Keratinocyte (primary cell): ENCODE measurements at places on chromosomes 5 and 9. TPM values are rescaled to one million over a fixed set of nuclear protein-coding genes. Genes with fewer than 3 reads are reported as not detected.

GRCh38 chr9:126058011-126058531 is 268.6 kb upstream of the MVB12B start:
- no peak for DNase-seq

Gene SLC45A2
- 0.04 to 0.05 TPM in 2 of 3 replicates, not detected in the other for polyA plus RNA-seq

GRCh38 chr9:69307446-69308205 is 17.4 kb upstream of the ENTREP1 start:
- no peak for DNase-seq

DNA sequence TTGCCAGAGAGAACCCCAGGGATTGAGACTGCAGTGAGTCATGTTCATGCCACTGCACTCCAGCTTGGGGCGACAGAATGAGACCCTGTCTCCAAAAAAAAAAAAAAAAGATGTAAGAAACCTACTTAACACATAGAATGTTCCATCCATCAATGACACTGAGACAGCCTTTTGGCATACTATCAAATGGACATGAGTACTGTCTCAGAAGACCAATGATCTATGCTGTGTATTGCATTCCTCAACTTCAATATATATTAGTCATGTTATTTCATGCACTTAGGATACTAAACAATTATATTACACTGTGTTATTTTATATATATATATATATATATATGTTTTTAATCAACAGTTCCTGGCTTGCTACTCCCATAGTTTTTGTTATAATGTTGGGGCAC is 57.1 kb upstream of the ANKH start:
- DNase-seq: no peak

Gene CYSTM1
- polyA plus RNA-seq: 34.3 to 65.6 TPM (median 35.6 TPM) in 3 replicates

DNA sequence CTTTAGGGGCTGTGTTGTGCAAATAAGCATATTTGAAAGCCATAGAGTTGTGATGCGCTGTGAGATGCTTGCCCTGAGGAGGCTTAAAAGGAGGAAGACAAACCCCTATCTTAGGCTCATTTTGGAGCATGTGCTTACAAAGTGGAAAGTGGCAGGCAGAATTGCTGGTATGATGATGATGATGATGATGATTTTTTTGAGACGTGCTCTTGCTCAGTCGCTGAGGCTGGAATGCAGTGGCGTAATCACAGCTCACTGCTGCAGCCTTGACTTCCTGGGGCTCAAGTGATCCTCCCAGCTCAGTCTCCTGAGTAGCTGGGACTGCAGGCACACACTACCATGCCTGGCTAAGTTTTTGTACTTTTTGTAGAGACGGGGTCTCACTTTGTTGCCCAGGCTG is 1.7 kb downstream of the CNOT8 start:
- no peak for DNase-seq

DNA sequence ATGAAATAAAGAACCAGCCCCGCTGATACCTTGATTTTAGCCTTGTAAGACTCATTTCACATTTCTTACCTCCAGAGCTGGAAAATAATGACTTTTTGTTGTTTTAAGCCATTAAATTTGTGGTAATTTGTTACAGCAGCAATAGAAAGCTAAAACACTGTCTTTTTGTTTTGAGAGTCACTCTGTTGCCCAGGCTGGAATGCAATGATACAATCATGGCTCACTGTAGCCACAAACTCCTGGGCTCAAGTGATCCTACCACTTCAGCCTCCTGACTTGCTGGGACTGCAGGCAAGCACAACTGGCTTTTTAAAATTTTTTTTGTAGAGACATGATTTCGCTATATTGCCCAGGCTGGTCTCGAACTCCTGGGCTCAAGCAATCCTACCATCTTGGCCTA is 34.7 kb upstream of the MYO10 start:
- no peak for DNase-seq

DNA sequence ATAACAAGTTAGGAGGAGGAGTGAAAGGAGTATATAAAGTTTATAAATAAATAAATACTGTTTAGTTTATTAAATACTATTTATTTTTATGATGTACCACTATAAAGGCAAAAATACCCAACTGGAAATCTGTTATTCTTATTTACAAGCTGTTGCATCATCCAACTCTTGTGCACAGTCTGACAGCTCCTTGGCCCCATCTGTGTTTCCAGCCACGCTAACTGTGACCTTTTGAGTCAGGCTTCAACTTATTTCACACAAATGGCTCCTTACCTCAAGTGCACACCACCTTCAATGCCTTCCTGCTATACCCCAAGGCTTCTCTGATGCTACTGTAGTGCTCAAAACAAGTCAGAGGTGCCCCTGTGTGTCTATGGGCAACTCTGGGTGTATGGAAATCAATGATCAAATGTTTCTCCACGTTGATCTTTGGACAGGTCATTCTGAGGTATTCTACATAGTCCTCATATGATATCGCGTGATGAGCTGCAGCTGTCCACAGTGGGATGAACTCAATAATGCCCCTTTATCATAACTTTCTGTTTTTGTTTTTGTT is 303.2 kb upstream of the GRAMD2B start:
- no peak for DNase-seq
